Occipital lobe (tissue), 3 donors: ENCODE measurements at places on chromosomes 5 and 9. TPM values are rescaled to one million over a fixed set of nuclear protein-coding genes. Genes with fewer than 3 reads are reported as not detected.

BTNL3 gene
- total RNA-seq, result not detected

TXNDC8 gene
- total RNA-seq, result not detected

PCDHGA7 gene
- total RNA-seq, result 8.4 TPM

PHF24 gene
- 25.6 TPM for total RNA-seq
